Fibroblast of skin of abdomen (primary cell): ENCODE measurements at places on chromosomes 16 and 17.

DNA sequence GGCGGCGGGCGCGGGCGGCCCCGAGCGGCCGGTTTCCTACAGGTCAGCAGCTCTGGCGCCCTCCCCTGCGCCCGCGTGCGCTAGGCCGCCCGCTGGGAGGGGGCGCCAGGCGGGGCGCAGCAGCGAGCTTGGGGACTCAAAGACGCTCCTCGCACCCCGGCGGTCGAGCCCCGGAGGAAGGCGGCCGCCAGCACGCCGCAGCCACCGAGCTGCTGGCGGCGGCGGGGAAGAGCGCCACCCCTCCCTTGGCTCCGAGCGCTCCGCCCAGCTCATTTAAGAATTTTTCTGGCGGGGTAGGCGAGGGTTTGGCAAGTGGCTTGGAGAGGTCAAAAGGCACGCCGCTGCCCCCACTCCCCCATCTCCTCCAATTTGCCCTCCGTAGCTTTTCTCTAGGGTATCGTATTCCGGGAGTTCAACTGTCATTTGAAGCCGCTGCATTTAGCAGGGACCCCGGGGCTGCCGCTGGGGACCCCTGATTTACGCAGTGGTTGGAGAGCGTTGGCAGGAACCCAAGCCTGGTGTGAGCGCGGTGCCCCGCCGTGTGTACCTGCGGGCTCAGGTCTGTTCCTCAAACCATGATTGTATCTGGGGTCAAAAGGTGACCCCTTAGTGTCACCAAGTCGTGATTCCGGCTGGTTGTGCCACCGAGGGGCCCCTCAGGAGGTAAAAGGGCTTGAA is 59.5 kb upstream of the GSE1 start:
- peak; percentile 48 for DNase-seq

GRCh38 chr16:89409161-89409711 is 81.1 kb downstream of the ANKRD11 start:
- no peak for DNase-seq

DNA sequence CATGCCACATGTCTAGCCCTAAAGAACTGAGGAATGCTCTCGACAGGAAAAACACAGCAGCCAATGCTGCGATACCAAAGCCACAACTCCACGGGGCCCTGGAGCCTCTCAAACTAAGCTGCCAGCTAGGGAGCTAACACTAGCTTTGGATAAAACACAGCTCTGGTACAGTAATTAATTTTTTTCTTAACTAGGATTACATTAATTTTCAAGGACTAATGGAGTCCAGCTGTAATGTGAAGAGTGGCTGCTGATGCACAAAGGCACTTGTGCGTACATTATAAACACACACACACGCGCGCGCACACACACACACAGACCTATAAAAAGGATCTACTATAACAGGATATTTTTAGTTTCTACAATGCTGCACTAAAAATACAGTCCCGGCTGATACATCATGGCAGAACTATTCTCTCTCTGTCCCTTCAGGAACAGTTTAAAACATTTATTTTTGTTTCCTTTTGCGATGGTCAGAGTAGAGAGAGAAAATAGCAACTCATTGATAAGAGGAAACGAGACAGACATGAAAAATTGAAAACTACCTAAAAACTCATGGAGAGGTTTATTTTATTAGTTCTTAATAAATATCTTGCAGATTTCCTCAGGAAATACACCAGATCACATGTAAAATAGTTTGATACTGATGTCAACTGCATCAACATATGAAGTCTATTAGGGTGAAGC is 88.5 kb downstream of the SMG6 start:
- DNase-seq, result peak; percentile 88

DNA sequence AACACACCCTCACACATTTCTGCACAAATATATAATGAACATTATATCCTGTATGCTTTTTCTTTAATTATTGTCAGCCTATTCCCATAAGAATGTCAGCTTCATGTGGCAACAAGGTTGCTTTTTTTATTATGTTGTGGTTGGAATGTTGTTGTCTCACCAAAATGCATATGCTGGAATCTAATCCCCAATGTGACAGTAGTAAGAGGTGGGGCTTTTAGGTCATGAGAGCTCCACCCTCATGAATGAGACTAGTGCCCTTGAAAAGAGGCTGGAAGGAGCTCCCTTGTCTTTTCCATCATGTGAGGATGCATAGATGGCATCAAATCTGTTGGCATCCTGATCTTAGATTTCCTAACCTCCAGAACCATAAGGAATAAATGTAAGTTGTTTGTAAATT is 131.3 kb upstream of the IRX6 start:
- DNase-seq, result no peak

- no peak for DNase-seq
Observed at GRCh38 chr16:88516601-88517061, 53.6 kb upstream of the ZC3H18 start.

DNA sequence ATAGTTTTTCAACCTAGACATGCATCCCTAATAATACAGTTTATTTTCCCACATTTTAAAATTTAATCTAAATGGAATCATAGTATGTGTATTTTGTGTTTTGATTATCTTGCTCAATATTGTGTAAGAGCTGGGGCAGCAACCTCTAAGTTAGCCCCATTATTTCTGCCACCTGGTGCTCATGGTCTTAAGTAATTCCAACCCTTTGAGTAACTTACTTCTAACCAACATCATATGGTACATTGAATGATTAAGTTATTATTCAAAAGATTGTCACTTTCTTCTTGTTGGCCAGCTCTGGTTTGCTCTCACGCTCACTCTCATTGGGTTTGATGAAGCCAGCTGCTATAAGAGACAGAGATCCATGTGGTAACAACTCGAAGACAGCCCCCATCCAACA is 3.9 kb upstream of the KRTAP4-3 start:
- DNase-seq, result peak; percentile 63

DNA sequence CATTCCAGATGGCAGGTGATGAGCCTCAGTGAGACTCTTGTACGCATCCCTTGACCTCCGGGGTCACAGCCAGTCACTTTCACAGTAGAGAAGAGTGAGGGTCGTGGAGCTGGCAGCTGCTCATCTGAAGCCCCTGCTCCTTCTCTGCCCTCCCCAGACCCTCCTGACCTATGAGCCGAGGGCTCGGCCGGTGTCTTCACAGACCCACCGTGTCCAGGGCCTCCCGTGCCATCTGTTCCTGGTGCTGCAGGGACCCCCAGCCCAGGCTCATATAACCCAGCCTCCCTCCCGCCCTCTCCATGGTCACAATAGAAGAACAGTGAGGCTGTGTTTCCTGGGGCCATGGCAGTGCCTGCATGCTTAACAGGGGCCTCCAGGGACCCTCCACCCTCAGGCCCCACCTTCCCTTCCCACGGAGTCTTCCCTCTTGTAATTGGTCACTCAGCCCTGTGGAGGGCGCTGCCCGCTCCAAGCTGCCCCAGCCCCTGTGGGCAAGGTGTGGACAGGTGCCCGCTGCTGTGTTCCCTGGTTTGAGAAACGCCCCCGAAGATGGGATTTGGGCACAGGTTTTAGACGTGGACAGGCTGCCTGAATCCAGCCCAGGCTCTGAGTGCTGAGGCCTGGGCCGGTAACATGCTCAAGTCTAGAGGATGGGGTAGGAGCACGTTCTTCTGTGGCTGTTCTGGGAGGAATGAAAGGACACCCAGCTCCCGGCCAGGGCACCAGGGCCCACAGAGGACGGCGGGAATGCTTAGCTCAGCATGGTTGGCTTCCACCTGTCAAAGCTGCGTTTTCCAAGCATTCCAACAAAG is 38.7 kb downstream of the ACSF3 start:
- DNase-seq, result no peak

DNA sequence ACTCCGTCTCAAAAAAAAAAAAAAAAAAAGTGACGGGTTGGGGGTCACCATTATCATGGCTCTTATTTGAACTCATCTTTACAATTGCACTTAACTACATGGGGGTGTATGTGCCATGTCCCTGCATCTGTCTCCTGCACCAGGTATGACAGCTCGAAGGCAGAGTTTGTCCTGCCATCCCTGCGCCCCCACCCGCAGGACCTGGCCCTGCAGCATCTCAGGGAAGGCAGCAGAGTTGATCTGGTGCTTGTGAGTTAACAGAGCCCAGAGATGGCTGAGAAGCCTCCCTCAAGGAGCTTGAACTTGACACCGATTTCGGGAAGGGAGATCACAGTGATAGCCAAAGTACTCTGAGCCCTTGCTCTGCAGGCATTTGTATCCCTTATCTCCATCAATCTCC is 44.8 kb downstream of the C16orf82 start:
- no peak for DNase-seq

DNA sequence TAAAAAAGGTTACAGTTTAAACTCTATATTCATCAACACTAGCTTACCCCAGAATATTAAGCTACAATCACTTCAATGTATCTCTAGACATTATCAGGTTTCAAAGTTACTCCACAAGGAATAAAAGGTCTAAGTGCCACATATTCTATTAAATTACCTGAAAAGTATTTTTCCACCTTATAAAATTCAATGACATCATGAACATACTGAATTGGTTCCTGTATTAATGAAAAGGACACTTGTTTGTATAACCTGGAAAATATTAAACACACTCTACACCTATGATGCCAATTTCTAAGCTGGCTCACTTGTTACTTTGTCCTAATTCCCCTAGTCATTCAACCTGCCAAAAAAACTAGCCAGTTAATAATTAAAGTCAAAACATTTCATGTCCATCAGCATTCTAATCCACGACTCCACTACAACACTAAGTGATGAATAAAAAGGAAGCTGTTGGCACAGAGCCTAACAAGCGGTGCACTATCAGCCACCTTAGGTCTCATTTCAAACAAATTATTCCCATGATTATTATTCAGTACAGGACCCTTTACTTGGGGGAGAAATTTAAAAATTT is 12.2 kb downstream of the MED13 start:
- no peak for DNase-seq

GRCh38 chr17:44529864-44530263 is 26.7 kb upstream of the GPATCH8 start:
- DNase-seq, result no peak

DNA sequence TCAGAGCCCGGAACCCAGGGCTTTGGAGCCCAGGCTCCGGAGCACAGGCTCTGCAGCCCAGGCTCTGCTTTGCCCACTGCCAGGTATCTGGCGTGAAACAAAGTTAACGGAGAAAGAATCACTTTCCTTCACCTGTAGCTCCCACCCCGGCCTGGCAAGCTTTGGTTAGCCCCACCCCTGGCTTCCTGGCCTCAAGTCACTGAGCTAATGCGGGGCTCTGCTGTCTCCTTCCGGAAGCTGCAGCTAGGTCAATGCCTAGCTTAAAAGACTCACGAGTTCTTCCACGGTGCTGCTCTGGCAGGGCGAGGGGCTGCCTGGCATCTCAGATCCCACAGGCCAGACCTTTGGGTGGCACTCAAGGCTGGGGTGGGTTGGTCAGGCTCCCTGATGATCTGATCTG is 21.1 kb upstream of the SPPL2C start:
- no peak for DNase-seq

DNA sequence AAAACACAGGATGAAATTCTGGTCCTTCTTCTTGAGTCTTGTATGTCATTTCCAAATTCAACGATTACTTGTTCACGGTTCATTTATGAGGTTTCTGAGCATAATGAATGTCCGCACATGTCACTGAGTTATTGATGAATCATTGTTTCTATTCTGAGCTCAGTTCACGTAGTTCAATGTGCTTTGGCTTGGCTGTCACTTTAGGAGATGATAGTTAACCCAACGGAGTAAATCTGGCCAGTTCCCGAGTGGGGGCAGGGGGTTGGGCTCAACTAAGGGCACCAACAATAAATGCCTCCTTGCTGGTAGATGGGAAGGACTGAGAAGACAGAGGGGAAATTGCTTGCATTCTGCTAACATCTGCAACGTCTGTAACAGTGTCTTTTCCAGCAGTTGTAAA is 239.4 kb upstream of the HSBP1 start:
- no peak for DNase-seq

GRCh38 chr16:2090777-2091546 is 43.2 kb downstream of the TSC2 start:
- peak; percentile 74 for DNase-seq

- DNase-seq, result peak; percentile 73
Observed at GRCh38 chr17:78497115-78497540, 80.1 kb downstream of the DNAH17 start.

GRCh38 chr16:87426423-87427215 is 34.5 kb downstream of the MAP1LC3B start:
- DNase-seq, result no peak

GRCh38 chr17:78974635-78975591 is 4.8 kb downstream of the LGALS3BP start:
- DNase-seq, result peak; percentile 77

DNA sequence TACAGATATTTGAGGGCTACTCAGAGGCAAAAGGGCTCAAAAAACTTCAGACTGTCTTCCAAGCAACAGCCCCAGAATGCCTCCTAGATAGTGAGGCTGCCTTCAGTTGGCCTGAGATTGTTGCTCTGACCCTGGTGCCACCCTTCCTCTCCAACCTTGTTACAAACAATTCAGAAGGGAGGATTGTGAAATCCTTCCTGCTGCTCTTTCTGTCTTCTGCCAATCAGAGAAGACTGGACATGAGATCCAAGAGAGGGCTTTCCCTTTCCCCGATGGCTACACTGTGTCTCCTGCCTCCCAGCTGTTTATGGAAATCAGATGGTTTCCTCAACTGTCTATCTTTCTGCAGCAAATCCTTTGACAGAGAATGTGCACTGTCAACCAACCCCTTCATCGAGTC is 419.9 kb downstream of the CDH13 start:
- no peak for DNase-seq

- DNase-seq, result no peak
Observed at GRCh38 chr17:61414936-61415251, 15.3 kb downstream of the TBX2 start.

DNA sequence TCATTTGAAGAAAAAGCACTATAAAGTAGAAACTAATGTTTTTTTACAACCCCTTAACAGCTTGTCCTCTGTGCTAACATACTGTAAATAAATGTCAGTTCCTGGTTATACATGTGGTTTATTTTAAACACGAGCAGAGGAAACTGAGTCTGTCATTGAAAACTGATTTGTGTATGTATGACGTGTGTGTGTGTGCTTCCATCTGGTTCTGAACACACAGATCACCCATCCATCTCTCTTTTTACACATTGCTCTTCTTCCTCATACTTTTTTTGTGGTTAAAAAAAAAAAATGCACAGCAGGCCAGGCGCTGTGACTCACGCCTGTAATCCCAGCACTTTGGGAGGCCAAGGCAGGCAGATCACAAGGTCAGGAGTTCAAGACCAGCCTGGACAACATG is 49.5 kb downstream of the ZNF423 start:
- DNase-seq, result peak; percentile 90

GRCh38 chr16:1101133-1101532 is 5.1 kb upstream of the C1QTNF8 start:
- no peak for DNase-seq

DNA sequence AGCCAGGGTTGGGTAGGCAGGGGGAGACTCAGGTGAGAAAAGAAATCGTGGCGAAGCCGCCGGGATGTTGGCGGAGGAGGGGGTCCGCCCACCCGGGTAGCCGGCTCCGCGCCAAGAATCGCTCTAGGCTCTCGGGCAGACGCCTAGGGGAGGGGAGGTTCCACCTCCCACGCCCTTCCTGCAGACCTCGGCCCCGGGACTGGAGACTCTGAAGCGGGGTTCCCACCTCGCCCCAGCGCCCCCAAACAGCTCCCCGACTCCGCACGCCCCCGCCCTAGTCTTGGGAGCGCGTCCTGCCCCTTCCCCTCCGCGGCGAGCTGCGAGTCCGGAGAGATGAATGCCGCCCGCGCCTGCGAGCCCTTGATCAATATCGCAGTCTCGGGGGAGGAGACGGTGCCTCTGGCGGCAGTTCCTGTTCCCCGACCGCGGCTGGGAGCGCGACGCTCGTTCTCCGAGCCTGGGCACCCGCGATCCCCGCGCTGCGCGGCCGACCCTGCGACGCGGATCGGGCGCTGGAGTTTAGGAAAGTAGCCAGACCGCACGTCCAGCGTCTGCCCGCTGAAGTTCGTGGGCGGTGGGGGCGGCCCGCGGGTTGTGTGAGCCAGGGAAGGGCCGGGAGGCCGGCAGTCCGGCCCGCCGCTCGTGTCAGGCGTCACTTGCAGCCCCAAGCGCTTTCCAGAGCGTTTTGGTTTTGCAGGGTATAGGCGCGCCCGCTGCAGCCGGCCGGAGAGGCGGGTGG is 790 bp downstream of the CRHR1 start:
- DNase-seq, result no peak
